ENCODE measurements at places on chromosomes 7 and 10.

DNA sequence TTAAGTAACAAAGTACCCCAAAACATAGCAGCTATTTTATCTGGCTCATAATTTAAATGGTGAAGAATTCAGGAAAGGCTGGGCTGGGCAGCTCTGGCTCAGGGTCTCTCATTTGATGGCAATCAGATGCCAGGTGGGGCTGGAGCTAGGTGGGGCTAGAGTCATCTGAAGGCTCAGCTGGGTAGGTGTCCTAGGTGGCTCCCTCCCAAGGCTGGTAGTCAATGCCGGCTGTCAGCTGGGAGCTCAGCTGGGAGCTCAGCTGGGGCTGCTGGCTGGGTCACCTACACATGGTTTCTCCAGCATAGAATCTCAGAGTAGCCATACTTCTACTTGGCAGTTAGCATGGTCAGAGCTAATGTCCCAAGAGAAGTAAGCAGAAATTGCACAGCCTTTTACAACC lies 34.1 kb downstream of the OSBPL3 start:
- no peak for DNase-seq

DNA sequence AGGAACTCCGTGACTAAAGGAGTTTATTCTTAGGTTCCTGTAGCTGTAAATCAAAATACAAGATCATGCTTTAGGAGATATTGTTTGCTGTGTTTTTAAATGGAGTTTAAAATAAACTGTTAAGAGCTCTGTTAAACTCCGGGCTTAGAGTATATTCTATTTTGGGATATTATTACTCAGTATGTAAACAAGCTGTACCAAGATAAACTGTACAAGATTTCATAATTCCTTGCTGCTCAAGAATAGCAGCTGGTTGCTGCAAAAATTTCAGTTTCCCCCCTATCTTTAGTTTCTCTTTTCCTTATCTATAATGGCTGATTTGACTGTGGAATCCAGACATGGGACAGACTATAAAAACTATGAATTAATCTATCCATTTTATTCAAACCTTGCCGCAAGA lies 215.7 kb downstream of the HTR7 start:
- no peak for DNase-seq

DNA sequence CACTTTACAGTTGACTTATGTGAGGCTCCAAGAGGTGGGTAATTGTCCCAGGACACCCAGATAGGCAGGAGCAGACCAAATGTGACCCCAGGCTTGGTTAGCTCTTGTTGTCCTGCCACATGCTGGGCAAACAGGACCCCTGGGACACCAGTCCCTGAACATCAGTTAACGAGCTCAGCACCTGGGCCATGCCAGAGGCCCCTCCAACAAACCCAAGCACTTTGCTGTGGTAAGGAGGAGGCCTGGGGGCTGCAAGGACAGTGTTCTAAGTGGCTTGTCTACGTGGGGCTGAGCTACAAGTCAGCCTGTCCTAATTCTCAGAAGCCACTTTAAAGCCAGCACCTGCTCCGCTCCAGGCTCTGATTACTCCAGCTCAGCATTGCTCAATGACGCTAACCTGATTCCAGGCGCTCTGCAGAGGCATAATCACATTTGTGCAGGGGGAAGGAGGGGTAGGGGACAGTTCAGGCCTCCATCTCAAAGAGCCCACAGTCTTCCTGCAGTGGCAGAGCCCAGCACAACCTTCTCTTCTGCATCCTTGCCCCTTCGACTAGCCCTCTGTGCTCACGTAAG lies 57.2 kb downstream of the DDC start:
- no peak for DNase-seq

- DNase-seq: no peak
Observed at GRCh38 chr10:10038348-10038747, 979.3 kb upstream of the CELF2 start.

GRCh38 chr10:71745664-71746250 lies 26.2 kb upstream of the C10orf105 start:
- DNase-seq: no peak

DNA sequence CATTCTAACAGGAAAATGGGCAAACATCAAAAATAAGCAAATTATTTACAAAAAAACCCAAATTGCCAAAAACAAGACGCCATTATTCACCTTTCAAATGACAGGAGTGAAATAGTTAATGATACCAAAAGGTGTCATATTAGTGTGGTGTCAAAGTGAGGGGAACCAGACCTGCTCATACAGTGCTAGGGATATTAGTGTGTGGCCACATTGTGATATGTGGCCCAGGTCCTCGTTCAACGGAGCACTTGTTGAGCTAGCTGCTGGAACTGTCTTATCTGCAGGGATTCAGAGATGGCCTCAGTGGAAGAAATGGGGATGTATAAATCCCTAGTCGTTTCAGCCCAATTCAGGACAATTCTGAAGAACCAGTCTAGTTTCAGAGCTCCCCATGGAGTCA lies 41.2 kb downstream of the GPR85 start:
- DNase-seq: no peak

DNA sequence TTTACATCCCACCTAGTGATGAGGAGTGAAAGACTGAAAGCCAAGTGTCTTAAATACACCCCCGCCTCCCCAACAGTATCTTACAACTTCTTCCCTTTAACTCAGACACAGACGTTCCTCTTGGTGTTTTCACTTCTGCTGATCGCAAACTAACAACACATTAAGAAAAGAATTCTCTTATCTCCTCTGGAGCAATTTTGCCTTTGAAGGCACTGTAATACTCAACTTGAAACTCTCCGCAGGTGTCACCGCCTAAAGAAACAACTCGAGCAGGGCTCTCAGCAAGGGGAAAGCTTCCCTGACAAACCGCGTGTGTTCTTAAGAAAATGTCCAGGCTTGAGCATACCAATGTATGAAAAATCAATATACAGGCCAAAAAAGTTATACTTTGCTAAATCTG lies 452 bp downstream of the SEMA3C start:
- DNase-seq: no peak

DNA sequence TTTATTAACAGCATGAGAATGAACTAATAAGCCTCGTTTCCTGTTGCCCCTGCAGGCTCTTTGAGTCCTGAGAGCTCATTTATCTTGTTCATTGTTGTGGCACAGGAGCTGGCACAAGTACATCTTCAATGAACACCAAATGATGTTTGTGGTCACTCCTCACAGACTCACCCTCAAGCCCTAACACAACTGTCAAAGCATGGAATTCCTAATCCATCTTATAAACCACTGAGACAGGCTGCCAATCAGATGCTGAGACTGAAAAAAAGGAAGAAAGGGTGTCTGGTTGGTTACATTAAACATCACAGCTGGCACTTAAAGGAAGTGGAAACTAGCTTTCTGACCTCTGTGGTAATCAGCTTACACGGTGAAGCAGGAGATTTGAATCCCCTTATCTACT lies 7.7 kb upstream of the CCDC172 start:
- DNase-seq: no peak

DNA sequence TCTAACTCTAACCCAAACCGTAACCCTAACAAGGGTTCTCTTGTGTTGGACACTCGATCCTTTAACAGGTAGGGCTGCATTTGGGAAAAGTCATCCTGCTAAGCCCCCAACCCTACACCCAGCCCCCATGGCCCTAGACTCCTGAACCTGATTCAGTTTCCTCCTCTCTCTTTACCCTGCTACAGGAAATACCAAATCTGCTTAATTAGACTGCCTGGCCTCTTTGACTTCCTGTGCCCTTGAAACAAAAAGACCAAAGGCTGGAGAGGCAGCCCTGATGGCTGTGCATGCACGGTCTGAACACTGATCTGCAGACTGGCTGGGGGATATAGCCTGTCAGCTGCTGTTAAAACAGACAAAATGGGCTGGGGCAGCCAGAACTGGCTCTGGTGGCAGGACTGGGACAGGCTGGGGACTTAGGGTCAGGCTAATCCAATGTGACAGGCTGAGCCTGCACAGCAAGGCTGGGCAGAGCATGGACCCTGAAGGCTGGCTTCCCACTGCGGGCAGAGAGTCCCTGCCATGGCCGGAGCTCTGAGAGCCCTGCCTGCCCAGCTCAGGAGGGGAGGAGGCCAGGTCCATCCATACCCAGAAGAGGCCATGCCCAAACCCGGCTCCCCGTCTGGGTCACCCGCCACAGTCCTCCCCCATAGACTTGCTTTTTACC lies 51.0 kb upstream of the MSMB start:
- no peak for DNase-seq

- no peak for DNase-seq
Observed at GRCh38 chr10:125247576-125247975, 87.2 kb upstream of the CTBP2 start.

GRCh38 chr10:100728928-100729861 lies 16.2 kb upstream of the PAX2 start:
- DNase-seq: no peak

GRCh38 chr10:127612-128432 lies 7.4 kb upstream of the ZMYND11 start:
- DNase-seq: peak; percentile 52

- DNase-seq: no peak
Observed at GRCh38 chr10:92305133-92306072, 14.4 kb downstream of the MARCHF5 start.

- DNase-seq: no peak
Observed at GRCh38 chr7:95569720-95570119, 26.6 kb downstream of the PDK4 start.

DNA sequence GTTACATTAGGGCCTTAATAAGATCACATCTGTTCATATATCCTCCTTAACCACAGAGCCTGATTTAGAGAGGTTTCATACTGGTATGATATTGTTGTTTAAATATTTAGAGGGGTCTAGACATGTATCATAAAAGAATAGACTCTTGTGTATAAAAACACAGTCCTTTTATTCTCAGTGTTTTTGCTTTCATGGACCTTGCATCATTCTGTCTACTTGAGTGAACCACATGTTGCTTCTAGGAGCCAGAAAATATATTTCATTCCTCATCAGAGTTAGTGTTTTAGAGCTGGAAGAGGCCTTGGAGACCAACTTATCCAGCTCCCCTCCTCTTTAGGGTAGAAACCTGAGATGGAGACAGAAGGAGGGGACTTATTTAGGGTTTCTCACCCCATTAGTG lies 312.8 kb downstream of the LRMDA start:
- no peak for DNase-seq

DNA sequence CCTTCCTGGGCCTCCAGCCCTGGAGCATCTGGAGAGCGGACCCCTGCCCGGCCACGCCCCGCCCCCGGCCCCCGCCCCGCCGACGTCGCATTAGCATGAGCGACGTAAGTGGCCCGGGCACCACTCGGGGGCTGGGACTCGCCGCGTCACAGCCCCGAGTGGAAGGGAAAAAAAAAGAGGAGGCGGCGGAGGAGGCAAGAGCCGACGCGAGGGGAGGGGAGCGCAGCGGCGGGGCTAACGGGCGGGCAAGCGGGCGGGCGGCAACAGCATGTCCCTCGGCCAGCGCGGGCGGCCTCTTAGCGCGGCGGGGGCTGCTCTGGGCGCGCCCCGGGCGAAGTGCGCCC lies at the start of gene SLC18A3:
Gene SLC18A3 (plus strand): TSS at position 197 of the 344 bp plus-strand sequence. CDS start 431 bp downstream, outside the sequence.
- DNase-seq: no peak

GRCh38 chr7:1449501-1449900 lies 9.8 kb downstream of the MICALL2 start:
- DNase-seq: no peak

DNA sequence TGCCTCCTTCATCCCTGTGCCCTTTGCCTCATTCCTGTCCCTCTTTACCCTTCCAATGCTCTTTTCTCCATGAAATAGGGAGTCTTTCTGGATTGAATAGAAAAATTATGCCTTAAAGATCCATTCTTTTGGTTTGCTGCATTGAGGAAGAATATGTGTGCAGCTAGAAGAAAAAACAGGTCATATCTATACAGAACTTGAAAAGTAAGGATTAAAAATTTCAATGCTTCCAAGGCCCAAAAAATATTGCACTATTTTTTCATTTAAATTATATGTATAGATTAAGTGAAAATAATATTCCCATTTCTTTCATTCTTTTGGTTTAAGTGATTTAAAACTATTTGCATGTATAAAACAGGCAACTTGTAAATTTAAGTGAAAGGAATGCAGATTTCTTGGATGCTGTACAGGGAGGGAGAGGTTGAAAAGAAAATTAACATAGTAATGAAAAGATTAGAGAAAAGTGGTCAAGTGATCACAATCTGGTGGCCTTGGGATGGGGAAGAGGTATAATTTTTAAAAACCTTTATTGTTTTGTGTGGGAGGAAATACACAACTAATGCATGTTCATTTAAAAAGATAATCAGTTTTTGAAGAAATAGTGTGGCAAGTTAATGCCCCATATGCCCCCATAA lies 18.5 kb upstream of the EVX1 start:
- DNase-seq: no peak

DNA sequence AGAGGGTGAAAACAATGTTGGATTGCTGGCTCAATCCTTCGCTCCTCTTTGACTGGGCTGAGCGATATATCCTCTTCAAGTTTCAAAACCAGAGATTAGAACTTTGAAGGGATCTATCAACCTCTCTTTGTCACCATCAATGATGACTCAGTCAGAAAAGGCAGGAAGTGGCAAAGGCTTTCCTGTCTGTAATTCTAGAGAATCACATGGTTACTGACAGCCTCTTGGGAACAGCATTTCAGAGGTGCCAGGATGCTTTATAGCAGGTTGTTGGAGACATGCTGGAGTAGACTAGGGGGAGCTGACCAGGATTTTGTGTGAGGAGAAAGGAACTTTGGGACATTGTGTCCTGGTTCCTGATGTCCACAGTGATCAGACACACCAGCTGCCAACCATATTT lies 81.3 kb downstream of the PRKCQ start:
- no peak for DNase-seq

DNA sequence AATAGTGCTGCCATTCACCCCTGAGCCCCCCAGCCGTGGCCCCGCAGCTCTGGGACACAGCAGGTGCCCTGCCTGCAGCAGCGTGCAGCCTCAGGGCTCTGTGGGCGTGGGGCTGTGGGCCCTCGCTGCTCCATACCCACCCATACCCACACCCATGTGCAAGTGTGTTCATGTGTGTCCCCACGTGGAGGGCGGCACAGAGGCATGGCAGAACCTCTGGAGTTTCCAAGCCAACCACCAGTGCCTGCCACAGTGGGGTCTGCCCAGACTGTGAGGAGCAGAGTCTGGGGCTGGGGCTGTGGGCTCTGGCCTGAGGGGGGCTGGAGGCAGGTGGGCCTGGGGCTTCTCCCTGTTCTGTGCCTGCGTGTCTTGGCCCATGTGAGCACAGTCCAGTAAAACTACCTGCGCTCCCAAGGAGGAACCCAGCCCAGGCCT lies 2.4 kb downstream of the PRAP1 start:
- DNase-seq: no peak

Data from GM12864 (cell line).